ENCODE measurements at places on chromosomes 5 and 9. TPM values are rescaled to one million over a fixed set of nuclear protein-coding genes. Genes with fewer than 3 reads are reported as not detected.

The PCDHGA4 gene
- 0.21 TPM for total RNA-seq

DNA sequence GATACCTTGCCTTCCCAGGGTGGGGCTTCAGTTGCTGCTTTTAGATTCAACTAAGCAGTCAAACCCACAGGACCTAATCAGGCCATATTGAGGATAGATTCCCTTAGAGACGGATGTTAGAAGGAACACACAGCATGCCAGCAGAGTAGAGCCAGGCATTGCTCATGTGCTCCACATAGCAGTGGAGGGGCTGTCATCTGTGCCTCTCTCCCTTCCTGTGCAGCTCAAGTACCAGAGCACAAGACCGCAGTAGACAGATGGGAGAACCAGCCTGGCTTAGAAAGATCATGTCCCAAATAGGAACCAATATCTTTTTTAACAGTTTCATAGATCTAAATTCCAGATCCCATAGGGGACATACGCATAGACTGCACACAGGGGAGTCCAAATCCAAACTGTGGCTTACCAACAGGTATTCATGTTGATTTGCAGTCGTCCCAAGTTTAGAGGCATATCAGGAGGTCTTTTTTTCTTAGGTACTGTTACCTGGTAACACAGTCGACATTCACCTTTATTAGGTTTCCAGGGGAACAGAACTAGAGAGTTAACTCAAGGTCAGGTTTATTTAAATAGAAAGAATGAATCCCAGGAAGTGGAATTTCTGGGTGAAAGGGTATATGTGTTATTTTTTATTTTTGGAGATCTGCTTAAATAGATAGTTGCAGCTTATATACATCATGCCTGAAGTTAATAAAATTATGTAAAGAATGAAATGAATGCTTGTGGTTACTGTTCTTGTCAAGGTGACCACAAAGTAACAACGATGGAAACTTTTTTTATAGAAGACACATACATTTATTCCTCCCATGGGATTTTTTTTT lies 43.5 kb upstream of the PCAT7 start:
- peaks cover 16% of the 10 kb centered on the region for H3K27me3 ChIP-seq
- no peaks in the 10 kb centered on the region for H3K4me1 ChIP-seq
- no peak overlapping the region for H3K27ac ChIP-seq
- DNase-seq, result no peak
- no peak overlapping the region for H3K4me3 ChIP-seq
- no peaks in the 10 kb centered on the region for H3K36me3 ChIP-seq

- H3K4me3 ChIP-seq, result no peak overlapping the region
- H3K36me3 ChIP-seq, result no peaks in the 10 kb centered on the region
- no peaks in the 10 kb centered on the region for H3K27me3 ChIP-seq
Measured at GRCh38 chr5:117568622-117569021, 994.0 kb upstream of the SEMA6A start.

DNA sequence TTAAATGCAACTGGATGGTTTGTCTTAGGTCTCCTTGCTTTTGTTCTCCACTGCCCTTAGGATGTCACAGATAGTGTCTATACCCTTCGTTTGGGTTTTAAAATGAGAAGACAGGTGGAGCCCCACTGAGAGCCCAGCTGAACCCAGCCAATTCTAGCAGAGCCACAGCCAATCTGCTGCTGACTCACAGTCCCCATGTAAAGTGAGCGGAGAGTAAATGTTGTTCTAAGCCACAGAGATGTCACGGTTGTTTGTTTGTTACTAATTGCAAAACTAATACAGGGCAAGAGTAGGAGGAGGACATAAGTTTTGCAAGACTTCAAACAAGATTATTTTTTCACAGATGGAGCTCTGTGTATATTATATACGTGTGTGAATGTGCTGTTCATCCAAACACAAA lies 50.5 kb upstream of the AGXT2 start:
- no peak for DNase-seq
- peaks cover 5% of the 10 kb centered on the region for H3K27me3 ChIP-seq
- H3K27ac ChIP-seq, result no peak overlapping the region
- H3K4me1 ChIP-seq, result no peaks in the 10 kb centered on the region
- no peaks in the 10 kb centered on the region for H3K36me3 ChIP-seq
- H3K4me3 ChIP-seq, result no peak overlapping the region
